Activated B cell treated with CpG ODN at 0.5 μM for 24 hours (primary cell): ENCODE measurements at places on chromosomes 11 and 22. TPM values are rescaled to one million over a fixed set of nuclear protein-coding genes. Genes with fewer than 3 reads are reported as not detected.

- no peak overlapping the region for H3K4me3 ChIP-seq
- H3K27ac ChIP-seq, result no peak overlapping the region
- peaks cover 53% of the 10 kb centered on the region for H3K27me3 ChIP-seq
- H3K4me1 ChIP-seq, result peaks cover 5% of the 10 kb centered on the region
- no peaks in the 10 kb centered on the region for H3K36me3 ChIP-seq
- no peak for DNase-seq
Measured at GRCh38 chr11:32440916-32441315, 5.6 kb upstream of the WT1 start.

DNA sequence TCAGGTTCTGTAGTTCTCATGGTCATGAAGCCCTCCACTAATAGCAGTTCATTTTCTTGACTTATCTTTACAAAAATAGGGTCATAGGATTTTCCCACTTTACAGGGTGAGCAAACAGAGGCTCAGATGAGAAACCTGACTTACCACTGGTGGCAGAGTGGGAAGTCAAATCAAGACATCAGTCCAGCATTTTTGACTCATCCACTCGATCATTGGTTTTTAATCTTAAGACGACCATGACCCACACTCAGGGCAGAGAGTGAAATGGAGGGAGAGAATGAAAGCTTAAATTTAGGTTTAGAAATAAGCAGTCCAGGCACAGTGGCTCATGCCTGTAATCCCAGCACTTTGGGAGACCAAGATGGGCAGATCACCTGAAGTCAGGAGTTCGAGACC lies 42.1 kb downstream of the RTL6 start:
- no peak for DNase-seq
- H3K27me3 ChIP-seq, result no peaks in the 10 kb centered on the region
- no peak overlapping the region for H3K4me3 ChIP-seq
- H3K36me3 ChIP-seq, result no peaks in the 10 kb centered on the region

- no peak for DNase-seq
- peaks cover 21% of the 10 kb centered on the region for H3K27me3 ChIP-seq
- no peaks in the 10 kb centered on the region for H3K36me3 ChIP-seq
- no peak overlapping the region for H3K4me3 ChIP-seq
- no peaks in the 10 kb centered on the region for H3K4me1 ChIP-seq
Measured at GRCh38 chr22:24985826-24986214, 33.3 kb downstream of the KIAA1671 start.

Gene APOBEC3F
- total RNA-seq, result 75.6 and 82.4 TPM in 2 replicates
